Muscle of arm (tissue), 14 donors: ENCODE measurements at places on chromosomes 5 and 9. TPM values are rescaled to one million over a fixed set of nuclear protein-coding genes. Genes with fewer than 3 reads are reported as not detected.

GRCh38 chr5:55231919-55232270 lies 1.5 kb downstream of the CCNO start:
- no peak for DNase-seq

The SMIM32 gene
- not detected for polyA plus RNA-seq

DNA sequence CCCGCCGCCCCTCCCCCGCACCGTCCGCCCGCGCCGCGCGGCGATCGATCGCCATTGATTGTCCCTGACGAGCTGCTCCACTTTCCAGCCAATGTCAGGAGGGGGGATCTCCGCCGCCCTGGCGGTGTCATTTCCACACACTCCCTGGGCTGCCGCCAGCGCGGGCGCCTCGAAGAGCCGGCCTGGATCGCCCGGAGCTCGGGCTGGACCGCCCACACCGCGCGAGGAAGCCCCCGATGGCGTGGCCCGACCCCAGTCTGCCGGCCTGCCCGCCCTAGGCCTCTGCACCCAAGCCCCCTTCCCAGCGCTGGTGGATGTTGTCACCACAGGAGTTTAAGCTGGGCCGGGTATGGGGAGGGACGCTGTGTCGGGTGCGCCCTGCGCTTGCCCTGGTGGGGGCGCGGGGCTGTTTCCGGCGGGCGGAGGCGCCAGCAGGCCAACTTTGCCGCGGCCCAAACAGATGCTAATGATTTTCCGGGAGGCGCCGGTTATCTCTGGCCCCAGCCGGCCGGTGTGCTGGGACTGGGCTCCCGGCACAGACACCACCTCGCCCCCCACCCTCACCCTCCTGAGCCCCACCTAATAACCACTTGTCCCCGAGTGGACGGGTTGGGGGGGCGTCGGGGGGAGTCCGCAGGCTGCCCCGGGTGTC lies 10.6 kb upstream of the CXXC5 start:
- DNase-seq = peak; percentile 94

DNA sequence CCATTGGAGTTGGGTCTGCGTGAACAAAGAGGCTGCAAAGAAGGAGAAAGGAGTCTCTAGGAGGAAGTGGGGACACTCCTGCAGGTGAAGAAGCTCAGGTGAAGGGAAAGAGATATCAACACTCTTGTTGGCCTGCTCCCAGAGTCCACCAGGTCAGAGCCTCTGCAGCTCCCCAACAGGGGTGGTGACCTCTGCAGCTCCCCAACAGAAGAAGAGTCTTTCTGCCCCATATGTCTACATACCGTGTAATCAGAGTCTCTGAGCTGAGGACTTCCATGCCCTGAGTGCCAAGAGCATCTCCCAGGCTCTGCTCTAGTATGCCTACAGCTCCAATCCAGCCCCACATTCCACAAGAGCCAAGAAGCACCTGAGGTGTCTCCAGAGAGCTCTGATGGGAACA lies 67.4 kb upstream of the TRPC7 start:
- no peak for DNase-seq

The GFI1B gene
- polyA plus RNA-seq = not detected

The SPATA31A3 gene
- not detected for polyA plus RNA-seq

DNA sequence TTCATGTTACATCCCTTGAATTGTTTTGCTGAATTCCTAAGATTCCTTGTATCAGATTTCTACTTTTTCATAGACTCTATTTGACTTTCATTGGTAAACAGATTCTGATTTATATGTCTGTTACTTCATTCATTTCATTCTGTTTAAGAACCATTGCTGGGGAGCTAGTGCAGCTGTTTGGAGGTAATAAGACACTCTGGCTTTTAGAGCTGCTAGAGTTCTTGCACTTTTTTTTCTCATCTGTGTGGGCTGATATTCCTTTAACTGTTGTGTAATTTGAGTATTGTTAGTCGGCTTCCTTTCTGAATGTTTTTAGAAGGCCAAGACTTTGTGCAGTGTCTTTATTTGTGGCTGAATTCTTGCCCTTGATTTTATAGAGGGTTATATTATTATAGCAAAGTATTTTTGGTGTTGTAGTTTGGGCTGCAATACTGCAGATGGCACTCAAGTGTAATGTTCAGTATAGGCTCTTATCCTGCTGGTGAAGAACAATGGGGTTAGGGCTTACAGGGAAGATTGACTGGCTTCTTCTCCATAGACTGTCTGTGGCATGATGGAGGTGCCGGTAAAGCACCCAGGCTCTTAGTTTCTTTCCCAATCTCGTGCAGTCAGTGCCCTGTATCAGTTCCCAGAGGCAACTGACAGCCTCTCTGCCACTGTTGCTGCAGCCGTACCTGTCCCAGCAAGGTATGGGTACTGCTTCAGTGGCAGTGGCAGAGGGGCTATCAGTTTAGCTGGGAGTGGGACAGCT lies 162.2 kb downstream of the OXCT1 start:
- no peak for DNase-seq

DNA sequence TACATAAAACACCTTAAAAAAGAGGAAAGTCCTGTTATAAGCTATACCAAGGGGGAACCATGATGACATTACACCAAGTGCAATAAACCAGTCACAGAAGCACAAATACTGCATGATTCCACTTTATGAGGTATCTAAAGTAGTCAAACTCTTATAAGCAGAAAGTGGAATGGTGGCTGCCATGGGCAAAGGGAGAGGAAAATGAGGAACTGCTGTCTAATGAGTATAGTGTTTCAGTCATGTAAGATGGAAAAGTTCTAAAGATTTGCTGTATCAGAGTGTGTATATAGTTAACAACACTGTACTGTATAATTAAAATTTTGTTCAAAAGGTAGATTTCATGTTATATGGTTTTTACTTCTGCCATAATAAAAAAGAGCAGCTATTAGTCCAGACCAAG lies 34.6 kb upstream of the NR5A1 start:
- DNase-seq = no peak

DNA sequence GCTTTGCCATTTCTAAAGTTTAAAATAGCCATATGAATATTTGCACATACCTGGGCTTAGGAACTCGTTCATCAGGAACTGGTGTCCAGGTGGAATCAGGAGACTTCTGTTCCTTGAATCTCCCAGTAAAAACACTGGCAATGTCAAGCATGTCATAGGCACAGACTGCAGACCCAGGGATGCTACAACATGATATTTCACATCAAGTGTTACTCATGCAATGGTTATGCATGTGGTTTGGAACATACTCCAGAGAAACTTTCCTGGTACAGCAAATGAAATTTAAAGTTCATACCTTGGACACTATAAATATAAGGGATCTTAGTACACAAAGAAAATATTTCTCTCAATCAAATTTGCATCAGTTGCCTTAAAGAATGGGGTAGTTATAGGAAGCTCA lies 92.2 kb downstream of the SEMA6A start:
- no peak for DNase-seq

- DNase-seq = no peak
Measured at GRCh38 chr5:55599148-55600050, 64.6 kb upstream of the PLPP1 start.

The MRPL22 gene
- polyA plus RNA-seq = 32.4 TPM
